Stimulated activated CD8-positive, alpha-beta memory T cell treated with anti-CD3 and anti-CD28 coated beads, Interleukin-15, amount 100 ng/mL, for 24 hours (primary cell): ENCODE measurements at places on chromosomes 7 and 10.

GRCh38 chr10:77545585-77545984 lies 92.0 kb downstream of the KCNMA1 start:
- no peak for DNase-seq

DNA sequence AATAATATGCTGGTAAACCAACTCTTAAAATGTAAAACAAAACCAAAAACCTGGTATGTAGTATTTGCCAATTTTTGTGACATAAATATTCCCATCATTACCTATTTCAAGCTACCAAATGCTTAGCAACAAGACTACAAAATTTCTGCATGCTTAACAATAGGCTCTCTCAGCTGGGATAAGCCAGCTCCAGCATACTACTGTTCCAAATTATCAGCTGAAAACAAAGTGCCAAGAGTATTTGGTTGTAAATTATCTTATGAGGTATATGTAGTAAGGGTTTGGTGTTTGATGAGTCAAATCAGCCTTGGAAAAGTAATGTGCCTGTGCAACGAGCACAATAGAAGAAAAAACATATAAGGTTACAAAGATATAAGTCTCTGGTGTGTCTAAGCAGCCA lies 263.2 kb downstream of the HGF start:
- DNase-seq: no peak

GRCh38 chr7:131767591-131767990 lies 211.2 kb upstream of the PODXL start:
- DNase-seq: no peak

DNA sequence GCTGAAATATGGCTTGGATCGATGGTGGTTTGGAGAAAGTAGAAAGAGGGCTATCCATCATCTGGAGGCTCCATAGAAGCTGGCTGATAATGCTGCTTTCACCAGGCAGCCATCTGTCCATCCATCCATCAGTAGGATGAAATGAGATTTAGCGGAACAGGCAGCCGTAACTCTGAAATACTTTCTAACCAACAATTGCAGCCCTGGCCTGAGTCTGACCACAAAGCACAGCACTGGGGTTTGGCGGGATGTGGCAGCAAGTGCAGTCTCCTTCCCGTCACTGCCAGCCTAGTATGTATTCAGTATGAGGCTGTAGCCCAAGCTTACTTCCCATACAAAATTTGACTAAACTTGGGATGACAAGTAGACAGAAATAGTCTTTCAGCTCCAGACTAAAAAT lies 38.0 kb downstream of the R3HCC1L start:
- DNase-seq: no peak

GRCh38 chr10:69899727-69900595 lies 98.3 kb downstream of the COL13A1 start:
- no peak for DNase-seq

GRCh38 chr10:27723436-27723835 lies 22.2 kb downstream of the MKX start:
- DNase-seq: no peak
